Esophagus squamous epithelium (tissue), 5 donors: ENCODE measurements at places on chromosomes 12 and 14.

DNA sequence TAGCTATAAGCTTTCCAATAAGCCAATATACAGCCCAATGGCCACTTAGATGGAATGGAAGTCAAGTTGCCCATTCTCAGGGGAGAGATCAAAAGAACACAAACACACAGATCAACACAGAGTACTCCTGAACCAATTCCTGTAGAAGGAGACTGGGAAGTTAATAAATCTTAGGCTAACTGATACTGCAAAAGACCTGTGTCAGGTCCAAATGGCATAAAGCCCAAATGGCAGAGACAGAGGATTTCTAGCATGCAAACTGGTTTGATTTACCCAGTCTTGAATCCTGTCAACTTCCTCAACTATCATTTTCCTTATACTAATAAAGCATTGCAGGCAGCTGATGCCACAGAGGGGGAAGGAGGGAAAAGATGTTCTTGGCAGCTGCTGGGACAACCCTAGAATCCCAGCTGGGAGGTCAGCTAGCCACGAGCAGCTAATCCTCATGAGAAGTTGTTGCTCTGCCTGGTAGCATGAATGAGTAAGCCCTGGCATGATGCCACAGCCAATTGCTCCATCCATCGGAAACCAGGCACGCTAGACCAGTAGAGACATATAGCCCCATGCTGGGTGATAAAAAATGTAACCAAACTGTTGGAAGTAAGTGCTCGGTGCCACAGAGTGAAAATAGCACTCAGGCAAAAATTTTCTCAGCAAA, 26.2 kb downstream of the ANG start:
- no peak for DNase-seq

DNA sequence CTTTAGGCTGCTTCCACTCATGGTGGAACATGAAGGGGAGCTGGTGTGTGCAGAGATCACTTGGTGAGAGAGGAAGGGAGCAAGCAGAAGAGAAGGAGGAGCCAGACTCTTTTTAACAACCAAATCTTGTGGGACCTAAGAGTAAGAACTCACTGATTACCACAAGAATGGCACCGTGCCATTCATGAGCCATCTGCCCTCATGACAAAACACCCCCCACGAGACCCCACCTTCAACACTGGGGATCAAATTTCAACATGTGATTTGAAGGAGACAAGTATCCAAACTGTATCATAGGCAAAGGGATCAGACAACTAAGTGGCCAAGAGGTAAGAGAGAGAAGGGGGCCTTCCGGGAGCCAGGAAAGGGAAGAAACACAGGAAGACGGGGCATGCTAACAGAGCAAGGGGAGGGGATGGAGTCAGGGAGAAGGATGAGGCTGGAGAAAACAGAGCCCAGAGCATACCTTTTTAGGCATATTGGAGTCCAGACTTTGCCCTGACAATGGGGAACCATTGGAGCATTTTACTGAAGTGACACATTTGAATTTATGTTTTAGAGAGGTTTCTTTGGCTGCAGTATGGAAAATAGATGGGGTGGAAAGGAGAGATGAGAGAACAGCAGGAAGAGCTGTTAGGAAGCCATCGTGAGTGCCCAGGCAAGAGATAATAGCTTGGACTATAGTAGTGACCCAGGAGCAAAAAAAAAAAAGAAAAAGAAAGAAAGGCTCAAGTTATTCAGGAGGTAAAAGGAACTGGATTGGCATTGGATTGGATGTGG, 204.4 kb upstream of the NUDT4 start:
- DNase-seq, result no peak

DNA sequence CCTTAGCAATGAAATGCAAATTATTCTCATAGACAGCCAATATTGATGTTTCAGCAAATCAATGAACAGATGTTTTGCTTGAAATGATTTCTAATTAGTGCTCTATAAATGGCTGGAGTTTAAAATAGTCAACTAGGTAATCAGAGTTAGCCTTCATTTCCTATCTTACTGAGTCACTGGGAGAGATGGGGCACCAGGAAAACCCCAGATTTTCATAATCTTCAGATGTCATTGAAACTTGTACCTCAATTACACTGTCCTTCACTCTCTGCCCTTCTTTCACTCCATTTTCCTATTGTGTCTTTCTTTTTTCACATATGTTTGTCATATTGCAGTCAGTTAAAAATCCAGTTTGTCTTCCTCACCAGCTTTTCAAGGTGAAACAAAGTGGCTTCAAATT, 92.7 kb downstream of the C12orf75 start:
- no peak for DNase-seq

DNA sequence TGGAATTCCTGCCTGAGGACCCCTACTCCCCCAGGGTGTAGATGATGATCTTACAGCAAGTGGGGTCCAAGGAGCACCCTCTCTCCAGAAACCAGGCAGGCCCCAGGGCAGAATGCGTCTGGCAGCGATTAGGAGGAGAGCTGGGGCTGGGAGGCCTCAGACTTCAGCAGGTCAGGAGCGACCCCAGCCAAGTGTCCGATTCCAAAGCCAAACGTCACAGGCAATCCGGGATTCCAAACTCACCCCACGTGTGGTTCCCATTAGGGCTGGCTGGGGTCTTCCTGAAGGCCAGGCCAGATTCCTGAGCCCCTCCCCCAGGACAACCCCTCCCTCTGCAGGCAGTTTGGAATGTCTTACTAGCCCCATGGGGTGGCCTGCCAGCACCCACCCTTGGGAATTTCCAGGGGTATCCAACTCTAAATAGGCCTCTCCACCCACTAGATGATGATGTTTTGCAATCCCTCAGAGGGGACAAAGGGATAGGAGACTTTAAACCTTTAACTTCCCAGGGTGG, 17.3 kb upstream of the FIGNL2 start:
- no peak for DNase-seq

GRCh38 chr14:105469456-105470349, 4.9 kb upstream of the CRIP2 start:
- no peak for DNase-seq

GRCh38 chr14:98244162-98244948, 1027.6 kb downstream of the BCL11B start:
- no peak for DNase-seq

- DNase-seq, result no peak
Observed at GRCh38 chr14:85572011-85572410, 42.1 kb downstream of the FLRT2 start.

- no peak for DNase-seq
Observed at GRCh38 chr12:85781766-85782165, 54.4 kb downstream of the RASSF9 start.
